MV-4-11 (cell line): ENCODE measurements at places on chromosomes 1 and 21.

DNA sequence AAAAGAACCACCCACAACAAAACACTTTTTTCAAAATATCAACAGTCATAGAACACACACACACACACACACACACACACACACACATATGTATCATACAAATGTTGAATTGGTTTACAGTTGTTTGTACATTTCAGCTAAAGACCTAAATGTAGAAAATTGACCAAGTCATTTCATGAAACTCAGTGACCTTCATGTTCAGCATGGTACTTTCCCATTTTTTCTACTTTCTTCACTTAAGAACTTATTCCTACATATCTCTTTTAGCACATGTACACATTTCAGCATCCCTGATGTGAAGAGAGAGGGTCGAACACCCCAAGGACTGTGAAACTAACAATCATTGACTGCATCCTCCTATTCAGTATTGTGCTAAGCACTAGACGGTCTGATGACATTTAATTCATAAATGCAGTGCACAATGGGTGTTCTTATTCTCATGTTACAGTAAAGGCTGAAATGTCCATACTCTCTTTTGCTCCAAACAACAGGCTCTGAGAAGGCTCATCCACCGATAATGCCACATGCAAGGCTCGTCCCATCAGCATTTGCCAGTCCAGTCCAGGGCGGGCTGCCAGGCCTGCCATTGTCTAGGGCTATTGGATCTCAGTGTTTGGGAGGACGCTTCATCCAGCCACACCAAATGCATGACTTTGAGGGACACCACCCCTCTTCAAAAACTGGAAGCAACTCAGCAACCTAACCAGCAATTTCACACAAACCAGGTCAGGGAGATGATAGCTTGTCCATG is 150.1 kb upstream of the RUNX1 start:
- DNase-seq = no peak

GRCh38 chr1:220991959-220992704 is 112.9 kb downstream of the HLX start:
- no peak for DNase-seq

GRCh38 chr1:45666836-45667235 is 19.5 kb downstream of the GPBP1L1 start:
- DNase-seq = no peak

GRCh38 chr1:184641894-184642293 is 112.8 kb downstream of the EDEM3 start:
- DNase-seq = no peak

DNA sequence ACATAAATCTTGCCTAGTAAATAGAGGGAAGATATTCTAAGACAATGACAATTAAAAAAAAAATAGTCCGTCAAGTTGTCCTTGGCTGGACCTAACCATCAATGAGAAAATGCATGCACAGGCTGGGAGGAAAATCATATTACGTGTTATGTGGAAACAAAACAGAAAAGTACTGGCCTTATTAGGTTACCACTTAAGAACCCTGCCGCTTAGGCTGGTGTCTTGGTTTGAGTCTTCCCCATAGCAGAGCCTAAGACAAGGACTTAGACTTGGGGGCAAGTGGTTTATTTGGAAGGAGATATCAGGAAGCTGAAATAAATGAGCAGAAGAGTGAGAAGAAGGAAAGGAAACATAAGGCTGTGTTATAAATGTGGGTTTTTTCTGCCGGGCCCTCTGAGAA is 186.4 kb downstream of the MRPL39 start:
- DNase-seq = no peak

- DNase-seq = no peak
Observed at GRCh38 chr1:185984113-185984836, 250.1 kb downstream of the HMCN1 start.

DNA sequence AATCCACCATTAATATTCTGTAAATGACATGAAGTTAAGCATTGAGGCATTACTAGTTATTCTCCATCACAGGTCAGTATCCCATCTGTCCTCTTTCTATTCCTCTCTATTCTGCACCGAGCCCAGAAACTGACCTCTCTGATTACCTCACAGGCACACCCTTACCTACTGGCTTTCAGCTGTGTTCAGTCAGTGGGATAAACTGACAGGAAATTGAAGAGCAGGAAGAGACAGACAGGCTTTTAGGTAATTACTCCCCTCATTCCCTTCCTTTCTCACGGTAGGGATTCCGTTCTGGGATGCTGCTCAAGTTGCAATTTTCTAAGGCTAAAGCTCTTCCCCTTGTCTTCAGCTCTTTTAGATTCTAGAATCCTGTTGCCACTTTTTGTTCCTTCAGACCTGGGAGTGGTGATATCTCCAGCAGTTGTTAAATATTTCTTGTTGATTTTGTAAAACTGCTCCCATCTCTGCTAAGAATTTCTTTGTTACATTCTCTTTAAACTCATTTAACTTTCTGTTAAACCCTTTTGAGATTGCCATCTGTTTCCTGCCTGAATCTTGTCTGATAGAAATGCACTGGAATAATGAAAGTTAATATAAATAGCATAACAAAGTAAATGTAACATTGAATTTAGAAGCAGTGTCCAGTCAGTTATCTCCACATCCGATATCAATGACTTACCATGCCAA is 1063.4 kb downstream of the PLA2G4A start:
- DNase-seq = no peak

- no peak for DNase-seq
Observed at GRCh38 chr21:41832596-41833496, 46.3 kb downstream of the PRDM15 start.

GRCh38 chr21:14119038-14119437 is 91.7 kb downstream of the LIPI start:
- no peak for DNase-seq

DNA sequence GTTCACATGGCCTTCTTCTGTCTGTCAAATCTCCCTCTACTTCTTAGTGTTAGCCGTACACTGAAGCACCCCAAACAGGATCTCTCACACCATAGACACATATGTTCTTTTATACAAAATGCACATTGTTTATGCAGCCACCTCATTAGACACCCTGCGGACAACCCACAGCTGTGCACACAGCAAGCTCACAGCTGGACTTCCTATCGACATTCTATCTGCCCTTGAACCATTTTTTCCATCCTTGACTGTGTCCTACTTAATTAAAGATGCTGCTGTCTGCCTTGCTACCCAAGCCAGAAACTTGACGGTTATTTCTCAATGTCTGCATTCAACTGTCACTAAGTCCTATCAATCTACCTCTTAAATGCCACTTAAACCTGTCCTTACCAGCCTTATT is 3.2 kb upstream of the ZBTB21 start:
- DNase-seq = no peak

DNA sequence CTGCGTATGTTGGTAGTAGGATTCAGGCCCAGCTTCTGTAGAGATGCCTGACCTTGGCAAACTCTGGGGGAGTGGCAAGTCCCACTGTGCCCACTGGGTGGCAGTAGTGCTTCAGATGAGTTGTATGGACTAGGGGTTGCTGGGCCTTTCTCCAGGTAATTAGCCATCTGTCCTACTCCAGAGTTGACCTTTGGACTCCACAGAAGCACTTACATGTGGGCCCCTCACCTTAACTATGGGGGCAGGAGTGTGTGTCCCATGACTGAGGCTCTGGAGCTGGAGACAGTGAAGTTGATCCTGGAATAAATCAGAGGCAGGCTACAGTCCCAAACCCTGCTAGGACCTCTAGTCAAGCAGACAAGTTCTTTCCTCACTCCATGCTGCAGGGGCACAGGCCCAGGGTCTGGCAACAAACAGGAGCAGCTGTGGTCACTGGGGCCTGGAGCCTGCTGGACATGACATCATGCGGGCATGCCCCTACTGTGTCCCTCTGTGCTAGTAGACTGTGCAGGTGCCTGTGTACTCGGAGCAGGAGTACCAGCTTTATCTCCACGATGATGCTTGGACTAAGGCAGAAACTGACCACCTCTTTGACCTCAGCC is 4.6 kb downstream of the DMAP1 start:
- DNase-seq = peak; percentile 47

DNA sequence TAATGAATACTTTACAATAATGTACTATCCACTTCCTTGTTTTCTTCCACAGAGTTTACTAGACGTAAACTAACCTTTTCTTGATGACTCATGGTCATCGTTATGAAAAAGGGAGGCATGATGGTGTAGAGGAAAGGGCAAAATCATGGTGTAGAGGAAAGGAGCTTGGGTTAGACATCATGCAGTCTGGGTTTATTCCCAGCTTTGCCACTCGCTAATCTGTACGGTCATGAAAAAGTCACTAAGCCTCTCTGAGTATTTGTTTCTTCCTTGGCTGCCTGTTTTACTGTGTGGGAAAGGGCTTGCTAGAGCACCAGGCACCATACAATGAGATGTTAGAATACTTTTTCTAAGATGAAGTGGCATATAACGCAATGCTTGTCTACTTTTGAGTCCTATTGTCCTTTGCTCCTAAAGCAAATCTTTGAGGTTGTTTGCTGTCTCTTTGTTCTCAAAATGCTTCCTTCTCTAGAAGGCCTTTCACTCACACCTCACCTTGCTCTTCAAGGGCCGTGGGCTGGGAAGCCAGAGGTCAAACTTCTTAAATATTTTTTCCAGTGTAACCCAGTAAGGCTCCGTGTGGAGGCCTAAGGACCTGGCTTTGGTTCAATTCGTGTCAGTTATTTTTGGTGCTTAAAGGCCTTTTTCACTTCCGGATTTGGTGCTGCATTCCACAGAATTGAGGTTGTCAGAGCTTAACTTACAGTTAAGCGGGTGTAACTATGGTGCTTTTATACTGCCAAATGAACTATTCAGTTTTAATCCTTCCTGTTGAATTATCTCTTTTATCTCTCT is 9.9 kb upstream of the ETV3 start:
- DNase-seq = peak; percentile 90

- no peak for DNase-seq
Observed at GRCh38 chr21:25871566-25871965, 136.8 kb downstream of the GABPA start.

DNA sequence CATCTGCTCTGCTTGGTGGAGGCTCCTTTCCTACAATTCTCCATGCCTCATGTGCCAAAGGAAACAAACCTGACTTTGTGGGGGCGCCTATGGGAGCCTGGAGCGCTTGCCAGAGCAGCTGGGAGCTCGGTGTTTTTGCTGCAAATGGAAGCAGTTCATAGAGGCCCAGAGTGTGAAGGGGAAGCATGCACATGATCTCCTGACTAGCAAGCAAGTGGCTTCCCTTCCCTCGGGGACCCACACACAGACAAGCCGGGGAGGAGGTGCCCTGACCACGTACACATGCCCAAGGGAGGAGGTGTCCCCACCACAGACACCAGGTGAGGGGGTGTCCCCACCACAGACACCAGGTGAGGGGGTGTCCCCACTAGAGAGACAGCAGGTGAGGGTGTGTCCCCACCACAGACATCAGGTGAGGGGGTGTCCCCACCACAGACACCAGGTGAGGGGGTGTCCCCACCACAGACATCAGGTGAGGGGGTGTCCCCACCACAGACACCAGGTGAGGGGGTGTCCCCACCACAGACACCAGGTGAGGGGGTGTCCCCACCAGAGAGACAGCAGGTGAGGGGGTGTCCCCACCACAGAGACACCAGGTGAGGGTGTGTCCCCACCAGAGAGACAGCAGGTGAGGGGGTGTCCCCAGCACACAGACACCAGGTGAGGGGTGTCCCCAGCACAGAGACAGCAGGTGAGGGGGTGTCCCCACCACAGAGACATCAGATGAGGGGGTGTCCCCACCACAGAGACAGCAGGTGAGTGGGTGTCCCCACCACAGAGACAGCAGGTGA is 106.8 kb downstream of the CRYAA start:
- no peak for DNase-seq

- DNase-seq = no peak
Observed at GRCh38 chr21:29870814-29871213, 69.0 kb downstream of the GRIK1 start.

GRCh38 chr21:25501996-25502665 is 105.2 kb downstream of the MRPL39 start:
- DNase-seq = peak; percentile 98

DNA sequence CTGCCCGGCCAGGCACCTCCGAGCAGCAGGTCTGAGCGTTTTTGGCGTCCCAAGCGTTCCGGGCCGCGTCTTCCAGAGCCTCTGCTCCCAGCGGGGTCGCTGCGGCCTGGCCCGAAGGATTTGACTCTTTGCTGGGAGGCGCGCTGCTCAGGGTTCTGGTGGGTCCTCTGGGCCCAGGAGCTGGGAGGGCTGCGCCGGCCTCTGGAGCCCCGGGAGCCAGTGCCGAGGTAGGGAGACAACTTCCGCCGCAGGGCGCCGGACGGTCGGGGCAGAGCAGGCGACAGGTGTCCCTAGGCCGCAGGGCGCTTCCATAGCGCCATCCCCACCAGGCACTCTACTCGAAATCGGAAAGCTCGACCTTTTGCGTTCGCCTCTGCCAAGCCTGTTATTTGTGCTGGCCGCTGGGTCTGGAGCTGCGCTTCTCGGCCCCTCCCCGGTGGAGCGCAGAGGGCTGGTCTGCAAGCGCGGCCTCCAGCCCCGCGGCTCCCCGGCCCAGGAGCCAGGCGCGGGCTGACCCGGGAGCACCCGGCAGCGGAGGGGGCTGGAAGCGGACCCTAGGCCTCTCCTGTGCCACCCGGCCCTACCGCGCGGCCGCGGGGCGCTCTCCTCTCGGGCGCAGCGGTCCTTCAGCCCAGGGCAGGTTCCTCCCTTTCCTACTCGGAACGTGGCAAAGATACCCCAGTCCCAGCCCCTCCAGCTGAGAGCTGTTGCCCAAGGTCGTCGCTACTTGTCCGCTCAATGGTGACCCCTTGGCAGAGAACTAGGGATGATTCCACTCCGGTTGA is 2.2 kb downstream of the SIM2 start:
- DNase-seq = no peak

DNA sequence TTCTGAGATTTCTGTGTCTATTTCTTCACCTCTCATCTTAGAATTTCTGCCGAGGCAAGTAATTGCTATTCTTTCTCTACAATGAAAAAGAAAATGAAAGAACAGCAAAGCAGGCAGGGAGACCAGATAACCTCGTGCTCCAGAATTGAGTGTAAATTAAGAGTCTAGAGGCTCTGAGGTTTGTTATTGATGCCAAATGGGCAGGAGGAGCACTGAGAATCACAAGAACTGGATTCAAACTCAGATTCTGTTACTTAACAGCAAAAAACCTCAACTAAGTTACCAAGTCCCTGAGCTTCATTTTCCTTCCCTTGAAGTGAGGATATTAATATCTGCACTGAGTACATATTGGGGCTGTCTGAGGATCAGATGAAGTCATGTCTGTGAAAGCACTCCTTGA is 5.5 kb upstream of the DDR2 start:
- DNase-seq = no peak

GRCh38 chr1:196875935-196876334 is 11.9 kb upstream of the CFHR4 start:
- peak; percentile 20 for DNase-seq

- DNase-seq = peak; percentile 33
Observed at GRCh38 chr1:66278260-66279021, 255.5 kb upstream of the SGIP1 start.

- DNase-seq = no peak
Observed at GRCh38 chr1:92219028-92219427, 1.3 kb downstream of the C1orf146 start.

DNA sequence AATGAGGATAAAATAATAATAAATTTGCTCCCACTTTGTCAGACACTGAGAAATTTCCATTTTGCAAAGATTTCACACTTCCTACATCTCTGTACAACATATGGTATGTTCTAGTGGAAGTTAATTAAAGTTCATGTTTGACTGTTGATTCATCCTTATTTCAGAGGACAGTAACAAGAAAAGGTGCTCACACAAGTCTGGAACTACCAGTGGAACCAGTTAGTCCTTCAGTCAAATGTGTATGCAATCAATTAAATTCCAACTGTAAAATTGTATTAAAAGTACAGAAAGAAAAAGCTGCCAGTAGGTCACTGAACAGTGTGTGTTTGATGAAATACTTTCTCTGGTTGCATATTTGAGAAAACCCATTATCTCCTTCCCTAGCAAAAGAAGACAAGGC is 496.0 kb upstream of the PKN2 start:
- no peak for DNase-seq

GRCh38 chr1:36251794-36252481 is 27.7 kb downstream of the THRAP3 start:
- DNase-seq = no peak
